ENCODE measurements at places on chromosomes 12 and 14. TPM values are rescaled to one million over a fixed set of nuclear protein-coding genes. Genes with fewer than 3 reads are reported as not detected.

GRCh38 chr14:61948376-61948775 lies 186.2 kb downstream of the SNAPC1 start:
- no peak for DNase-seq

GRCh38 chr14:102774391-102775153 lies 2.7 kb upstream of the TRAF3 start:
- DNase-seq, result no peak

DNA sequence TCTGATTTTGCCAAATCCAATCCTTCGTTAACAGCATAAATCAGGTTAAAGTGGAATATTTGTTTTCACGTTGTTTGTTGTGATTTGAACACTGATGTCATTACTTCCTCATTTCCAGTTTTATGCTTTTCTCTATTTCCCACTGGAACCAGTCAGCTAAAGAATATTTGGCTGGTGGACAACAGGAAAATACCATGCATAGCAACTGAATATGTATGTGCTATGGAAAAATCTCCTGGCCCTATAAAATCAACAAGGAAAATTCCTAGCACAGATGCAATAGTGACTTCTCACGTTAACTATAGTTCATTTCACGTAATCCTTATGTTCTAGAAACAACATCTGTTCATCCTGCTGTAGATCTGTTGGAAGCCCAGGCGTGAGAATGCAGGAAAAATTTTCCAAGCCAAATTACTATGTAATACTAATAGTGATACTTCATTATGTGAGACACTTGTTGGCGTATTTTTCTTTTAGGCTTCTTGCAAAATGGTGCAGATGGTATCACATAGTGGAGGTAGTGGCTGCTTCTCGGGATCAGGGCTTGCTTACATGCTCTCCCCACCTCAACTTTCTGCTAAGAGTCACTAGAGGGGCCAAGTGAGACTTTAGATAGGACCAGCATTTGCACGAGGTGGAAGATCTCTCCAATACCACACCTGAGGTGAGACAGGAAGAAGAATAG lies 86.3 kb upstream of the USP44 start:
- DNase-seq, result no peak

GRCh38 chr14:92199763-92200162 lies 78.0 kb downstream of the CPSF2 start:
- no peak for DNase-seq

DNA sequence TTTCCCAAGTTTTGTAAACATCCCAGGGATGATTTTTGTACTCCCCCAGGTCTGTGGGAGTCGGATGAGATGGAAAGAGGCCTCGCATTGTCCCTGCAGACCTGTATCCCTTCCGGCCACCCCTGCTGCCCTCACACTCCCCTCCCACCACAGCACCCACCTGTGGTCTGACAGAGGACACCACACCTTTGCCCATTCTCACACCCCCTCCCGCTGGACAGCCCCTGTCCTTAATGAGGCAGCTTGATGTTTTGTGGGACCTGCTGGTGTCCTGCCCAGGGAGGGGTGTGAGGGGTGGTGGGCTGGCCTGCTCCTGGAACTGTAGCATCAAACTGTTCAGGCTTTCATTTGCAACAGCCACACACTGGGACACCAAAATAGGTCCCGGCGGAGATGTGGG lies 71.3 kb downstream of the EID3 start:
- no peak for DNase-seq

DNA sequence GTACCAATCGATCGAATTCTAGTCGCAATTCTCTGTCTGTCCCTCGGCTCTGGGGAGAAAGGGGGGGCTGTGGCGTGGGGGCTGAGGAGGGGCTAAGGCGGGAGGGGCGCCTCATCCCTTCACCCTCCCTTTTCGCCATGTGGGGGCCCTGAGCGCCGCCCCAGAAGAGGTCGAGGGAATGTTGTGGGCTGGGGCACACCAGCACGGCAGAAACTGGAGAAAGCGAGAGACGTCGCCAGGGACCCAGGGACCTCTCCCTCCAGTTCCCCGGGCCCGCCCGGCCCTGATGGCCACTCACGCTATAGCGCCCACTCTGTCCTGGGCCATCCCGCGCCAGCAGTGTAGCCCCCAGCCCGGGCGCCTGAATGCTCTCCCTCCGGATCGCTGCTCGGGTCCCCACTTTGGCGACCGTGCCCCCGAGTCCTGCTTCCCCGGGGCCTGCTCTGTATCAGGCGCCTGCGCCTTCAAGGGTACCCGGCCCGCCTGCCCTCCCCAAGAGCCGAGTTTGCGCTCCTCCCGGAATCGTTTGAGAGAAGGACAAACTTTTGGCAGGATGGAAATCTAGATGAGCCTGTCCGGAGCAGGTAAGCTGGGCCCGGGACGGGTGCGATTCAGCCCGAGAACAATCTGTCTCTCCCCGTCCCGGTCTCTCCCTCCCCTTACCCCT lies 62.6 kb downstream of the SMUG1 start:
- DNase-seq, result peak; percentile 74

DNA sequence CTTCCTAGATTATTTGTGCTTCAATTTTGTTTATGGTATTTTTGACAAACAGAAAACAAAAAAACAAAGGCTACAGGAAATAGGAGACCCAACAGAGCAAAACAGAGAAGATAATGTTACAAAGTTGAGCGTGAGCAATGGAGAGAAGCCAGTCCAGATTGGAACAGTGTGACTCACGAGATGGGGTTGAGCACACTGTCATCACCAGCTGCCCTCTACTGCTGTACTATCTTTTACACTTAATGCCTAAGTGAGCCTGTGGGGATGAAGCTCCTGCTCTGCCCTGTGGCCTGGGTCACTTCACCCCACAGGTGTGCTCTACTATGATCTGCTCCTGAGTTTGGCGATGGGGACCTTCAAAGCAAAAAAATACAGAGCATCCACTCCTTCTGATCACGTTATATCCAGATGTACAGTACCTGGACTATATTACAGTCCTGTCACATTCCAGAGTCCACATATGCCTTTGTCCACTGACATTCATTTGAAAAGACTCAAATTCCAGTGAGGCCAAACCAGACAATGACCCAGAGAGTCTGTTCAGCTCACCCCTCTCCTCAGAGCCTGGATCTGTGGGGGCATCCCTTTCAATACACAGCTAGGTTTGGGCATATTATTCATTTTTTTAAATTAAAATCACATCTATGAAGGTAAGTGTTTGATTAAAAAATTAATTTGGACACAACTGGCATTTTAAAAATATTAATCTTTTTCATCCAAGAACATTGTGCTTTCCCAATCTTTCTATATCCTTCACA lies 4.4 kb downstream of the IPO8 start:
- DNase-seq, result peak; percentile 32

GRCh38 chr12:50750366-50750765 lies 13.5 kb upstream of the ATF1 start:
- DNase-seq, result no peak

Gene INHBC
- not detected for total RNA-seq

Gene ZNF891
- 1.3 TPM for total RNA-seq

Gene TAC3
- total RNA-seq, result not detected

Gene TEX52
- not detected for total RNA-seq
